Activated CD4-positive, alpha-beta T cell treated with anti-CD3 and anti-CD28 coated beads for 48 hours (primary cell): ENCODE measurements at places on chromosomes 1 and 21.

DNA sequence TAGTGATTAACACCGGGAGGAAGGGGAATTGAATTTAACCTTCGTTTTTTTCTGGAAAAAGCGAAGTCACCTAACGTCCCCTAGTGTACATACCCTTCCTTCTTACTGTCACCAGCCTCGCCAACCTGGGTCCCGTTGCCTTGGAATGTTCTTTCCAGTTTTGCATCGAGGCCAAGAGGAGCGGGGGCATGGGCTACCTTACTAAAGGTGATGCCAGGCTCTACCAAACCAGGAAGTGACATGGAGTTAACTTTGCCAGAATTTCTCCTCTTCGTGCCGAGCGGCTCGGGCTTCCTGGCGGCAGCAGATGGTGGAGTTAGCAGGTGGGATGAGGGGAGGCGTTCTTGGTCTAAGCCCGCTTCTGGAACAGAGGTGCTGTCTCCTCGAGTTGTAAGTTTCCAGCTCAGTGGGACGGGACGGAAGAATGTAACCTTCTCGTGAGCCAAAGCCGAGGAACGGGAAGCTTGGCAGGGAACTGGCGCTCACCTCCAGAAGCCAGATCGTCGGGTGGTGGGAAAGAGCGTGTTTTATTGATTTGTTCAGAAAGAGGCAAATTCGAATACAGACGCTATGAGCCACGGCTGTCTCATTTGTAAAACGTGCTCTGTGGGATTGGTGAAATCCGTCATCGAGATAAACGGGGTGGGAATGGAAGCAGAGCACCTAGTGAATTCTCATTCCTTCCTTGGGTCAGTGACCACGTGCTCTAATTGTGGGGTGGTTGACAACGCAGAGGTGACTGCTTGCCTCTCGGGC lies 486 bp downstream of the NIPAL3 start:
- peak; percentile 18 for DNase-seq

DNA sequence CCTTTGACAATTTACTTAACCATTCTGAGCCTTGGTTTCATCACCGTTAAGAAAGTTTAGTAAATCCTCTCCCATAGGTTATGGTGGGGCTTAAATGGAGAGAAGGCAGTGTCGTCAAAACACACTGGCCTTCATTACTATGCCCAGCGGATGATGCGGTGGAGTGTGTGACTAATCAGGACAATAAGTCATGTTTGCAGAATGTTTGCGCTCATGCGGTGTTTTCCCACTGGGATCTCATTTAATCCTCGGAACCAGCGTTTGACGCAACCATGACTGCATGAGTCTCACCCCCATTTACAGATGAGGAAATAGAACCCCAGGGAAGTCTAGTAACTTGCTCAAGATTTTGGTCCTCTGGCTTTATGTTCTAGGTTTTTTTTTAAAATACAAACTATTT lies 17.5 kb downstream of the SLC26A9 start:
- DNase-seq = no peak

DNA sequence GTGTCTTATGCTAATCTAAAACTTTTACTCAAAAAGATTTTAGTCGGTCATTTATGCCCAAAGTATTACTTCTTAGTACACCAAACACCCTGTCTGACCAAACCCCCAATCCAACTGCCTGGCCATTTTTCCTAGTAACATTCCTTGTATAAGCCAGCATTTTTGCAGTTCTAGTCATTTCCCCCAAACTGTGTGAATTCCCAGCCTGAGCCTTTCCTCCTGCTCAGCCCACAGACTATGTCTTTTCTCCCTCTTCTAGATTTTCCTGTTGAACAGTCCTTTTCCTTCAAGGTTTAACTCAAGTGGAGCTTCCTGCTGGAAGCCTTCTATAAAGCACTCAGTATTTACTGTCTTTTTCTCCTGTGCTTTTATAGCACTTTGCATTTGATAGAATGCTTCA lies 843.8 kb downstream of the USP25 start:
- no peak for DNase-seq

DNA sequence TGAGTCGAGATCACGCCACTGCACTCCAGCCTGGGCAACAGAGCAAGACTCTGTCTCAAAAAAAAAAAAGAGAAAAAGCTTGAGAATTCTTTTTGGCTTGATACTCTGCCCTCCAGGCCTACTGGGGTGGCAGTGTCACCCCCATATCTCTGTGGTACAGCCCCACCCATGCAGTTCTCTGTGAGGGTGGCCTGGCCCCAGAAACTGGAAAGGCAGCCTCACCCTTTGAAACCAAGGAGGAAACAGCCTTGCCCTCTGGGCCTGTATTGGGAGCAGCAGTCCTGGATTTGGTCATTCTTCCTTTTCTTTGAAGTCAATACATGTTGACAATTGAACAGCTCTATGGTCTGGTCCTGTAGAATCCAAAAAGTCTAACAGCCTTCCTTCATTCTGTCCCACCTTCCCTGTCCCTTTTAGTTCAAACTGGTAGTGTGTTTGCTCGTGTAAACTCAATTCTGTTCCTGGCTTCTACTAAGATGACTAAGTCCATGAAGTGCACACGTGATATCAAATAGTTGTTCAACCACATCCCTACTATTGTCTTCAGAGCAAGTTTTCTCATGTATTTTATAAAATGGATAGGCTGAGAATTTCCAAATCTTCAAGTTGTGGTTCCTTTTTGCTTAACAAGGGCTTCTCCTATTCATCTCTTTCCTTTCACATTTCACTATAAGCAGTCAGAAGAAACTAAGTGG lies 13.2 kb downstream of the ST7L start:
- DNase-seq = no peak

GRCh38 chr1:230200276-230200675 lies 133.2 kb downstream of the GALNT2 start:
- no peak for DNase-seq

- no peak for DNase-seq
These were observed 23.4 kb downstream of the LDLRAP1 start for GRCh38 chr1:25566730-25567341.

DNA sequence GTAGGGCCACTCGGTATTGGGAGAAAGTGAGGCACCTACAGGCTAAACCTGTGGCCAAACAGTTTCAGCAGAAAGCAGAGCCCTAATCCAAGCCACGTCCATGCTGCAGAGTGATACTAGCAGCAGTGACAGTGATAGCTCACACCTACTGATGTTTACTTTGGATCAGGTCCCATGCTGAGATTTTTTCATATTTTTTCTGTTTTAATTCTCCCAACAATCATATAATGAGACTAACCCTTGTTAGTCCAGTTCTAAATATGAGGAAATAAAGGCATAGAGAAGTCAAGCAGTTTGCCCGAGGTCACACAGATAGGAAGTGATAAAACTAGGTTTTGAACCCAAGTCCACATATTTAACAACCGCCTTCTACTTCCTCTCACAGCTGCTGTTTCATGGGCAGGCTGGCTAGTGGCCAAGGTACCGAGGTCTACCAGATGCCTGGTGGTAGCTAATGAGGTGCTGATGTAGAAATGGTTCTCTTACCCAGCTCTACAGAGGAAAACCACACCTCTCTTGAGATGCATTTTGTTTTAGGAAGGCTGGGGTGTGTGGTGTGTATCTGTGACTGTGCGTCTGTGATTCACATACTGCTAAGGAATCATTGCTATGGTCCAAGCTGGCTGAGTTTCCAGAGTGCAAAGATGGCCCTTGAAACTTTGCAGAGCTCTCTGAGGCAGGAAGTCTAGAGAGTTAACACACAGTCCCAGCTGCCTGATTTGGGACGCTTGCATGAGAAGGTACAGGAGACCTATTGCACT lies 80.3 kb upstream of the ARTN start:
- no peak for DNase-seq

- DNase-seq = peak; percentile 80
These were observed 8.7 kb upstream of the UMODL1 start for GRCh38 chr21:42062236-42063022.

DNA sequence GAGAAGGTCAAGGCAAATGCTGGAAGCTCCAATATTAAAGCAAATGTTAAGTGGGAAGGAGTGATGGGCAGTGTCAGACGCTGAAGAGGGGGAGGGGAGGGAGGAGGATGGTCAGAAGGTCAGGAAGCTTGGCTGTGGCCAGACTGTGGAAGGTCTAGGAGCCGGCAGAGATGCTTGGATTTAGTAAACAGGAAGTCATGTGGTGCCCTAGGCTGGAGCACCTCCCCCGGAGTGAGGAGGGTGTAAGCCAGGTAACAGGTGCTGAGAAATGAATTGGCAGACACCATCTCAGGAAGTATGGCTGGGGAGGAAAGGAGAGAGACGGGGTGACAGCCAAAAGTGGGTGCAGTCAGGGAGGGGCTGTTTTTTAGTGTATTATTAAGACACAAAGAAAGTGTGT lies 17.7 kb downstream of the CSMD2 start:
- DNase-seq = no peak

GRCh38 chr1:201371792-201372191 lies 5.7 kb downstream of the TNNT2 start:
- no peak for DNase-seq

GRCh38 chr1:48715921-48716320 lies 60.8 kb downstream of the BEND5 start:
- no peak for DNase-seq

DNA sequence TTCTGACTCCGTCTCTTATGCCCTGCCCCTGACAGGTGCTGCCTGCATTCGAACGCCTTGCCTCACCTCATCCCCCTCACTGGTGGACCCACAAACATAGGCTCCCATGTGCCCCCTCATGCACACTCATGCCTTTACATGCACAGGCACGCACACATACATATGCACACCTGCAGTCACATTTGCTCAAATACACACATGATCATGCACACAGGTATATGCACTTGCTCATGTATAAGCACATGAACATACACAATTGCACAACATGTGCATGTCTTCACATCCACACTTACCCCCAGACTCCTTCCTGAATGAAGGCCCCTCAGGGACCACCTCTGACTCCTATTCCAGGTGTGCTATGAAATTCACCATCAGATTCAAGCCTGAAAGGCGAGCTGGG lies 506.9 kb downstream of the PTPRU start:
- no peak for DNase-seq

GRCh38 chr1:185528084-185528676 lies 206.0 kb upstream of the HMCN1 start:
- DNase-seq = no peak

DNA sequence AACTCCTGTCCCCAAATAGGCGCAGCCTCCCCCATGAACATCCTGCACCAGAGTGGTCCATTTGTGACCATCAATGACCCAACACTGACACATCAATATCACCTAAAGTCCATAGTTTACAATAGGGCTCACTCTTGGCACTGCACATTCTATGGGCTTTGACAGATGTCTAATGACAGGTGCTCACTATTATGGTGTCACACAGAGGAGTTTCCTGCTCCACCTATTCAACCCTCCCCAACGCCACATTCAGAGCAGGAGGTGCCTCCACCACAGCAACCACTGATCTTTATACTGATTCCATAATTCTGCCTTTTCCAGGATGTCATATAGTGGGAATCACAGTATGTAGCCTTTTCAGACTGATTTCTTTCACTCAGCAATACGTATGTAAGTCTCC lies 24.2 kb downstream of the GNG4 start:
- DNase-seq = no peak

- no peak for DNase-seq
These were observed 8.4 kb upstream of the PAXBP1 start for GRCh38 chr21:32779983-32780382.

DNA sequence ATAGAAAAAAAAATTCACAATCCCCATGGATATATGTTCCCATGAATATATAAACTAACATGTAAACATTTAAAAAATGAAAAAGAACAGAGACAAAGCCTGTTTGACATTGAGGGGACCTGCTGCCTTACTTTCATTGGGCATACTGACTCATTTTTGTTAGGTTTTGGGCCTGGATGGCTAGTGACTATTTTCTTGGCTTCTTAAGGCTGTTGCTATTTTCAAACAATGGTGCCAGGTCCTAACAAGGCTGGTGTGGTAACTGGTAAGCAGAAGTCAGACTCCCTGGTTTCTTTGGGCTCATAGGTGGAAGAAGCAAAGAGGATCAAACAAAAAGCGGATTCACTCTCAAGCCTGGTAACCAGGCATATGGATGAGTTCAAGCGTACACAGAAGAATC lies 51.0 kb downstream of the LAMC2 start:
- no peak for DNase-seq

DNA sequence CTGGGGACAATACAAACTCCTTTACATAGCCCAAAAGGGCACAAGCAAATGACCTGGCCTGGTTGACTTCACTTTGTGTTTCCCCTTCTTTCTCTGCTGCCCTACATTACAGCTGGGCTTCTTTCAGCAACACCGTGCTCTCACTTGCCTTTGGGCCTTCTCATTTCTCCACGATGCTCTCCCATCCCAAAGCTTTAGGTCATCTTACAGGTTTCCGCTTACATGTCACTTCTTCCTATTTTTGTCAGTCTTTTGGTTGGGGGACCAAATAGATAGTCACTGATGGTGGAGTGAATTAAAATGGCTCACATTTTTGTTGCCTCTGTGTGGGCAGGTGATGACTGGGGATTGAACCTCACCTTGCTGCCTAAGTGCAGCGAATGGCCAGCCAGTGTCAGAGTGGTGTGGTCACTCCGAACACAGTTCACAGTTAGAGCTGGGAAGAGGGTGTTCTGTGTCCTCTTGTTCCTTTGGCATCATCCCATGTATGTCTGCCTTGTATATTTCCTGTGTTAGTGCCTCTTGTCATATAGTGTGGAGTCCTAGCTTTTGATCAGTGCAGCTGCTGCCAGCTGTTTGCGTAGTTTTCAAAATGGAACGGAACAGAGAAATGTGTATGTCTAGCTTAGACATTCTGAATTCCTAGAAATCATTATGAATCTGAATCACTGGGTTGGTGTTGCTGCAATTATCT lies 134.8 kb downstream of the NOS1AP start:
- no peak for DNase-seq

- DNase-seq = no peak
These were observed 13.6 kb downstream of the RIPK4 start for GRCh38 chr21:41753006-41753898.

DNA sequence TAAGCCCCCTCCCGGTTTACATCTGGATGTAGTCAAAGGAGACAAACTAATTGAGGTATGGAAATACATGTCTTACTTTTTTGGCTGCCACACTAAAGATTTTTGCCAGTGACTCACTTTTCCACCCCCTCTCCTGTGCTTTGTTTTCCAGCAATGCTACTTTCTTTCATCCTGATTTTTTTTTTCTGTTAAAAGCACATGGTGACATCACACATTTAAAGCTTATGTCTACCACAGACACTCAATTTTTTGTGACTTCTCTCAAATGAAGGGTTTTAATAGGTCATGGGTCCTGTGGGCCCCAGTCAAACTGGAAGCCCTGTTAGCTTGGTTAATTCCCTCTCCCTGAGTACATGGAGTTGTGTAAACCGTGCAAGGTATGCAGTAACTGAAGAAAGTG lies 2.2 kb downstream of the PPP1R8 start:
- DNase-seq = no peak

DNA sequence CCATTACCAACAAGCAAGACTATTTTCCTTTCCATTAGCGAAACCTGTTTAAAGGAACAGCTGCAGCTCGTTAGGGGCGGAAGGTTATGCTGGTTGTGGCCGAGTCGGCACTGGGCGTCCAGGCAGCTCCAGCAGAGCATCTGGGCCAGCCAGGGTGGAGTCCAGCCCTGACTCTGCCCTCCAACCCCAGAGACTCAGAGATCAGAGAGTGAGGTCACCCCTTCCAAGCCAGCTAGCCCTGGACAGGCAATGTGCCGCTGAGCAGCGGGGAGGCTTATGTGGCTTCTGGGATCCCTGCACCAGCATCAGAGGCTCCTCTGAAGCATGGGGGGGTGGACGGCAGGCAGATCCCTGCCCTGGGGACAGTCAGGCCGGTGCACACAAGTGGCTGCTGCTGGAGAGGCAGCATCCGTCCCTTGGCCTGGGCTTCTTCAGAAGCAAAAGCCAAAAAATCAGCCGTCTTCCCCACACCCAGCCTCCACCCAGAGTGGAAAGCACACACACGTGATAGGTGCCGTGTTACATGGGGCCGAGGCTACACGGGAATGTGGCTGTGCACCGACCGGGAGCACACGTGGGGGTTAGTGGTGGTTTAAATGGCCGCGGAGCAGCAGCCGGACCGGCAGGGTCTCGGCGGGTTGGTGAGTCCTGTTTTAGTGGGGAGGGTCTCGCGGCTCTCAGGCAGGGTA lies 30.1 kb downstream of the SLC66A1 start:
- no peak for DNase-seq
